GM04504 (cell line): ENCODE measurements at places on chromosomes 13 and 19.

DNA sequence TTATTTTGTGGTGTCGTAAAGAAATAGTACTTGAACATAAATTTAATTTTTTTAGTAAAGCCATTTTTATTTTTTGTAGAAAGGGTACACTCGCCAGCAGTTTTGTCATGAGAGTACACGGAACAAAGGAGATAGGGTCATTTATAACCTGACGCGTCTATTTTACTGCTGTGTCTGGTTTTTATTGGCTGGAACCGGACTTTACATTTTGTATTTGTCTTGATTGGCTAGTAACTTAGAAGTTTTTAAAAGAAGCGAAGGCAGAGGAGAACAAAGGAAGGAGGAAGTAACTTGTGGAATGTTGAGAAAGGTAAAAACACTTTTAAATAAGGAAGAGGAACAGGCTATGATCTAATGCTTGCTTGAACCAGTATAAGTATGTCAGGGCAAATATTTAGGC lies 43.5 kb downstream of the TRPM4 start:
- no peak for DNase-seq

DNA sequence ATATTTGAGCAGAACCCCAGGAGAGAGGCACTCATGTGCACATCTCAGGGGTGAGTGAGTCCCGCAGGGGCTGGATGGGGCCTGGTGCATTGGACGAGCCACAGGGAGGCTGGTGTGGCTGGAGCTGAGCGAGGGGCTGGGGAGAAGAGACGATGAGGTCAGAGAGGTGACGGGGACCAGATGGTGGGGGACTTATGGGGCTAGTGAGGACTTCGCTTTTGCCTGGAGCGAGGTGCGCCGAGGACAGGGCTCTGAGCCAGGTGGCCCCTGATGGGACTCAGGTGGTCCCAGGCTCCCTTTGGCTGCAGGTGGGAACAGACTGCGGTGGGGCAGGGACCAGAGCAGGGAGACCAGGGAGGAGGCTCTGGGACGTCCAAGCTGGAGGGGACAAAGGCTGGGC lies 6.9 kb upstream of the FXYD3 start:
- no peak for DNase-seq

DNA sequence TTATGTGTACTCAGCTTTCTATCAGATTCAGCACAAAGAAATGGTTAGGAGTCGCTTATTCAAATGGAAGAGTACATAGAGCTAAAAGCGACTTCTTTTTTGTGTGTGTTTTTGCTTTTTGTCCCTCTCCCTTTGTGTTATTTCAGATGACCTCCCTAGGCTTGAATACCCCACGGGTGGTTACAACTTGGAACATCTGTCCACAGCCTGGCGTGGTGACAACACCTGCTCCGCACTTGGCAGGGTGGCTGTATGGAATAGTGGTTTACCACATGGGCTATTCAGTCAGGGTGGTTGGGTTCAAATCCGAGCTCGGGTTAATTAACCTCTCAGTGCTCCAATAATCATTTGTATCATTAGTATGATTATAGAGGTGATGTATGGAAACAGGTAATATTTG lies 151.6 kb upstream of the FREM2 start:
- DNase-seq = no peak

GRCh38 chr13:40261336-40261735 lies 405.1 kb downstream of the FOXO1 start:
- no peak for DNase-seq

DNA sequence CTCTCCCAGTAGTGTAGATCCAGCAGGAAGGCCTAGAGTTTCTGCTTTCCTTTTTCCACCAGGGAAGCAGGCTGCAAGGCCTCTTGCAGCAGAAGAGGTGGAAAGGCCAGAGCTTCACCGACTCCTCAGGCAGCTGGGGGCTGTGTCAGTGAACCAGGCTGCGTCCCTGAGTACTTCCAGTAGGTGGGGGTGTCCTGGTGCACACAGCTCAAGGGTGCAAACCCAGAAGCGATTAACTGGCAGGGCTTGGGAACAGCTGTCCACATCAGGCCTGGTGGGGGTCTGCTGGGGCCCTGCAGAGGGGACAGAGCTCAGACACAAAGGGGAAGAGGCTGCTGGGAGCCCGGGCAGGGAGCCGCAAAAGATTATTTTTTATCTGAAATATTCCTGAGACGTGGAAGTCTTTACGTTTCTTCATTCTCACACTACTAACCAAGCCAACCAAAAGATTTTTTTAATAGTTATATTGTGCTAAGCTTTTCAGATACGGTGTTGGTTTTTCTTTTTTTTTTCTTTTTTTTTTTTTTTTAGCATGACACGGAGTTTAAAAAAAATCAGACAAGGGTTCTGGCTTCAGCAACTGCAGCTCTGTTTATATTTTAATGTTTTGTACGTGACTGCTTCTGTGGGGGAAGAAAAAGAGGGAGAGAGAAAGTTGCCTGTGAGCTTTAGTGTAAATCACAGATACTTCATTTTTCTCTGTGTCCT lies 11.0 kb downstream of the TSHZ3 start:
- no peak for DNase-seq

DNA sequence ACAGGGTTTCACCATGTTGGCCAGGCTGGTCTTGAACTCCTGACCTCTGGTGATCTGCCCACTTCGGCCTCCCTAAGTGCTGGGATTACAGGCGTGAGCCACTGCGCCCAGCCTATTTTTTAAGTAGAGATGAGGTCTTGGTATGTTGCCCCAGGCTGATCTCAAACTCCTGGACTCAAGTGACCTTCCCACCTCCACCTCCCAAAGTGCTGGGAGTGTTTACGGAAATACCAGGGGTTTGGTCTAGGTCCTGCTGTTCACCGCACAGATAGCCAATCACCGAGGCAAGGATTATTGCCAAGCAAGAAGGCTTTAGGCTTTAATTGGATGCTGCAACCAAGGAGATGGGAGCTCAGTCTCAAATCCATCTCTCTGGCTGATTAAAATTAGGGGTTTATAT lies 11.6 kb downstream of the CLEC4G start:
- DNase-seq = no peak

GRCh38 chr13:62375653-62376052 lies 960.0 kb upstream of the PCDH20 start:
- no peak for DNase-seq

GRCh38 chr19:28793391-28794168 lies 419.4 kb downstream of the UQCRFS1 start:
- no peak for DNase-seq

DNA sequence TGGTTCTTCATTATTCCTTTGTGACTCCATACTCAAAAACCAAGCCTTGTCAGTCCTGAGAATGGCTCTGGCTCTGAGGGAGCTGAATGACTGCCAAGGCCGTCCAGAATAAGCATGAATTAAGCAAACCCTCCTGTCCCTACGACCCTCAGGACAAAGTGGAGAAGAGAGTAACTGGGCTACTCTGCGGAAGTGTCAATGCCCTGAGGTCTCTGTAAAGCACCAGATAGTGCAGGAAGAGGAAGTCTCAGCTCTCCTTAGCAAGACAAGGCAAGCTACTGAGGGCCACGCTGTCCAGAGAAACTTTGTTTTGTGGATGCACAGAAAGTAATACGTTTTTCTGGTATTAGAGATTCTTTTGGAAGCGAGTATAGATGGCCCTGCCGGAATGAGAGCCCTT lies 94.1 kb downstream of the RNASEH2B start:
- no peak for DNase-seq

- DNase-seq = no peak
Observed at GRCh38 chr13:110107568-110108347, 199.2 kb downstream of the COL4A1 start.

DNA sequence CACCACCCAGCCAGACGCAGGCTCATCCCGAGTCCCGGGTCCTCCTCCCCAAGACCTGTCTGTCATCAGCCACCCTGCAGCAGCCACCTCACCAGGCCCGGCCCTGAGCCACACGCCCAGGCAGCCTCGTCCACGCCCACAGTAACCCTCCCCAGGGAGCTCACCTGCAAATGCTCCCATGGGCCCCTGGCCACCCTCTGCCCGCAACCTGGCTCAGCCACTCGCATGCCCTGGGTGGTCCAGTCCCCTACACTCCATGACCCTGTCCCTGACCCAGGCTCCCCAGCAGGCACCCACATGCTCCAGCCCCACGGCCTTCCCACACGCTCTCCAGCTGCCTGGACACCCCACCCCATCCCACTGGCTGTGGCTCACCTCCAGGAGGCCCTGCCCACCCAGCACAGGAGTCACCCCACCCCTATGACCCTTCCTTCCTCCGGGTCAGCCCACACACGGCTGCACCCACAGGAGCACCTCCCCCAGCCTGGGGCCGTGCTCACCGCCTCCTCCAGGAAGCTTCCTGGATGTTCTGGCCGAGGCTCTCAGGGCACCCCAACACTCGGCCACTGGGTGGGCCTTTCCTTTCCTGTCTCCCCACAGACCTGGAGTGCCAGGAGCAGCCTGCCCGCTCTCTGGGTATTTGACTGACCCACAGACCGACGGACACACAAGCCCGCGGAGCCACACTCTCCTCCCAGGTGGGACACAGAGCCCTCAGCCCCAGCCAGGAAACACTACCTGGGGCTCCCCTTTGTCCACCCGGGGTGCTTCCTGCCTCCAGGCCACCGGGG lies 3.6 kb downstream of the TMEM259 start:
- DNase-seq = no peak

DNA sequence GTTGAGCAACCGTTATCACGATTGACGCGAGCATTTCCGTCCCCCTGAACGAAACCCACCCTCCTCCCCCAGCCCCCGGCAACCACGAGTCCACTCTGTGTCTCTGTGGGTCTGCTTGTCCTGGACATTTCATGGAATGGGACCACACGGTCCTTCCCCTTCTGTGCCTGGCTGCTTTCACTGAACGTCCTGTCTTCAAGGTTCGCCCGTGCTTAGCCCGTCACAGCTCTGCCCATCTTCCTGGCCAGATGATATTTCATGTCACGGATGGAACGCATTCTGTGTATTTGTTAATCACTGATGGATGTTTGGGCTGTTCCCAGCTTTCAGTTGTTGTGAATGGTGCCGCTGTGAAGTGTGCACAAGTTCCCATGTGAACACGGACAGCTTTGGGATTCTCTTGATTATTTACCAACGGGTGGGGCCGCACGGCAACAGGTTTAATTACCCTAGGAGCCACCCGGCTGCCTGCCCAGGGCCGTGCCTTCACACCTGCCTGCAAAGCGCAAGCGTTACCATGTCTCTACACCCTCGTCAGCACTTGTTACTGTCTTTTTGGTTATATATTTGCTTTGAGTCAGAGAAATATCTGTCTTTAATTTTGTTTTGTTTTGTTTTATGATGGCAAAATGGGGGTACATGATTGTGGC lies 42.5 kb downstream of the RASA3 start:
- no peak for DNase-seq

DNA sequence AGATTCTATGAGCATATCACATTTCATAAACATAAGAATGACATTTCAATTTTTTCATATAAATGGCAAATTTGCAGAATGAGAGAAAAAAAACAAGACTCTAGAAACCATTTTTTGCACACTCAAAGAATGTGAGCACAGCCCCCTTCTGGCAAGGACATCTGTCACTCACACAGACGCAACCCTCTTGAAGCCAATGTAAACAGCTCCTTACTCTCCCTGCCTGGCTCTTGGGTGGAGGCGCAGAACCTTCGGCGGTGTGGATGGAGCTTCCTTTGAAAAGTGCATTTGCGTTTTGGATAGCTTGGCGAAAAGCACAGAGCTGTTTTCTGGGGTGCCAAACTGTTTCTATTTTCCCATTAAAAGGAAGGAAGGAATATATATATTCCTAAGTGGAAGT lies 367.6 kb upstream of the TSHZ3 start:
- no peak for DNase-seq

DNA sequence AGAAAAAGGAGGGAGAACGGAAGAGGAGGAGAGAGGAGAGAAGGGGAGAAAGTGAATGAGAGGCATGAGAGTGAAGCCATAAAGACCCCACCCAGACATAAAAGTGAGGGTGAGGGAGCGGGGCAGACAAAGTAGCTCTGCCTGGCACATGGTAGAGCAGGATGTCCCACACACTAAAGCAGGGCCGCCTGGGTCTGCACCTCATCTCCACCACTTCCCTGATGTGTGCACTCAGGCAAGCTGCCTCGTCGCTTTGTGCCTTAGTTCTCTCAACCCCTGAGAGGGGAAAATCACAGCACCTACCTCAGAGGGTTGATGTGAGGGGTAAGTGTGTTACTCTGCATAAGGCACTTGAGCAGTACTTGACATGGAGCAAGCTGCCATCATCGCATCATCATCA lies 488.1 kb downstream of the COG6 start:
- no peak for DNase-seq

DNA sequence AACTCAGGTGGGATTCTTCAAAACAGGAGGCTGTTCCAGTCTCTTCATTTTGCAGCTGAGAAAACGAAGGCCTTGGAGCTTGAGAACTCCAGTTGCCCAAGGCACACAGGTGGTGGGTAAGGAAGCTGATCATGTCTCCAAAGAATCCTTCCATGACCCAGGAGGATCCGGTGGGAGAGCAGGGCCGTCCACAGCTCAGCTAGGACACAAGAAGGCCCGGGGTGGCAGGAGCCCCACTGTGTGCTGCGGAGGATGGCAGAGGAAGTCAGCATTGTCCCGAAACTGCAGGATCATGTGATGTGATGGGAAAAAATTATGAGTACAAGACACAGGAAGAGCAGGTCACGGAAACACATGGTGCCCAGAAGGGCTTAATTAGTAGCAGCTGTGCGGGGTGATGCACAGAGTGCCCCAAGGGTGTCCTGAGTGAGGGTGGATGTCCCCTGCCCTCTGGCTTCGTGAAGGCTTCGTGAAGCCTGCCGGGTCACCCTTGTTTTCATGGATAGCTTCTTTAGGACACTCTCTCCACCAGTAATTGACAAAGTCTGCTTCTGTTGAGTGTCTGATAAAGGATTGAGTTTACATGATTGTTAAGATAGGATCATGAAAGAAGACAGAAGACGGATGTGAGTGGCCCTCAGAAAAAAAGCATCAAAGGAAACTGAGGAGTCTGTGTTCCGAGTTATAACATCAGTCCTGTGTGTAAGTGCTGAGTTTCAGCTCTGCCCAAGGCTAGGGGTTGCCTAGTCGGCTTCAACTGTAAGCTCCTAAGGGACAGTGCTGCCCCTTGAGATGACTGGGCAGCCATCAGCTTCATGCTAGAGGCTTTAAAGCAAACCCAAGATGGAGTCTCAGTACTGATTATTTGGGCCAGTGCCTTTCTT lies 33.8 kb upstream of the SACS start:
- peak; percentile 80 for DNase-seq

DNA sequence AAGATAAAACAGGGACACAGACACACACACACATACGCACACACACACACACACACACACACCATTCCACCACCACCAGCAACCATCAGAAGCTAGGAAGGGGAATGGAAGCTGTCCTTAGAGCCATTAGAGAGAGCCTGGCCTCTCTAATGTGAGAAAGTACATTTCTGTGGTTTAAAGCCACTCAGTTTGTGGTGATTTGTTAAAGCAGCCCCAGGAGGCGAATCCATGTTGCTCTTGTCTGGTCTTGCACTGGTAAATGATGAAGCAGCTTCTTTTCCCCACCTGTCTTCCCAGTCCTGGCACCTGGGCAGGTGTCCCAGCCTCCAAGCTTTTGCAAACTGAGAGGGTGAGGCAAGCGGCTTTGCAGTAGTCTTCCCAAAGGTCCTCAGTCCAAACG lies 118.9 kb upstream of the KL start:
- no peak for DNase-seq

GRCh38 chr13:27621116-27621365 lies 651 bp upstream of the POLR1D start:
- DNase-seq = no peak
